ENCODE measurements at places on chromosomes 6 and 20.

DNA sequence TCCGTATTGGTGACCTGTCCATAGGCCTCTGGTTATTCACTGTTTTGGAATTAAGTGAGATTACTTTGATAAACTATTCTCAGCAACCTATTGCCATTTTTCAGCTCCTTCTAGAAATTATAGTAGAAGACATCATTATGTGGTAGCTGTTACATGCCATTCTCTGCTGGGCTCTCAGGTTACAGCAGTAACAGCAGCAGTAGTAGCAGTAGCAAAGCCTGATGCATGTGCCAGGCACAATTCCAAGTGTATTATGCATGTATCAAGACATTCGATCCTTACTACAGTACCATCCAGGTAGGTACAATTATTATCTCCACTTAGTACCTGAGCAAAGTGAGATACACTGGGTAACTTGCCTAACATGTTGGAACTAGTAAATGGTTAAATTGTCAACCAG, 74.3 kb downstream of the RPS12 start:
- DNase-seq = no peak

- no peak for DNase-seq
These were observed 118.1 kb downstream of the TRDN start for GRCh38 chr6:123518441-123519188.

DNA sequence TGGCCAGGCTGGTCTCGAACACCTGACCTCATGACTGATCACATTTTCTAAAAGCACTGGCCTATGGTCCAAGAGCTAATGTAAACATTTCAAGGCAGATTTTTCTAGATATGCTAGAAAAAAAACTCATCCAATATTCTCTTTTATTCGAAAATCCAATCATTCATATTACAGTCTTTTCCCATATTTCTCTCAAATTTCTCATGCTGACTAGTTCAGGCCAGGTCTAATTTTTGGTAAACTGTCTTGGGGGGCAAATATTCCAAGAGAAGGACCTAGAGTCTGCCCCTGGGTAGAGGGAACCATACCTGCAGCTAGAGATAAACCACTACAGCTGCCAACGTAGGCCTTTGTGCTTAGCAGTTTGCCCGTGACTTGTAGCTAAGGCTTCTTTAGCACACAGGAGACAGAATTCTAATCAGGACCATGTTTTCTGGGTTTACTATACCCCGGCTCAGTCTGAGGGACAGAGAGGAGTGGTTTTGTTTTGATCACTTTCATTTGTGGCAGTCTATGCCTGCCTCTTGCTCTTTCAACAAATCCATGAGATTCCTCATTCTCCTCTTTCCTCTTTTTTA, 71.8 kb upstream of the CITED2 start:
- DNase-seq = no peak

- peak; percentile 64 for DNase-seq
These were observed 392.7 kb upstream of the MAN1A1 start for GRCh38 chr6:119742188-119742803.

- no peak for DNase-seq
These were observed 99.5 kb upstream of the ZFP64 start for GRCh38 chr20:52291109-52291508.

DNA sequence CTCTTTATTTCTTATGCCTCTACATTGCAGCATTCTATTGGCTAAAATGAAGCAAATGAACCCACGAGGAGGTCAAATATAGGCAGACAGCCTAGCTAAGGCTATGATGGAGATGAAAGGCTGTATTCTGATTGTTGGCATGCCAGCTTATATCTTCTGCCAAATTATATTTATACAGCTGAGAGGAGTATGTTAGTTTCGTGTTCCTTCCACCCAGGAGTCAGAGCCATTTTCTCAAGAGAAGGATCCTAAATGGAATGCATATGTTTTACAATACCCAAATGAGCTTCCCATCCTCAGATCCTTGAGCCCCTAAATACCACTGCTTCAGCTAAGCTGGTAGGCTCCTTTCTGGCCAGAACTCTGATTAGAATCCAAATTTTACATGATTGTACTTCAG, 178.4 kb upstream of the HDDC2 start:
- DNase-seq = no peak

DNA sequence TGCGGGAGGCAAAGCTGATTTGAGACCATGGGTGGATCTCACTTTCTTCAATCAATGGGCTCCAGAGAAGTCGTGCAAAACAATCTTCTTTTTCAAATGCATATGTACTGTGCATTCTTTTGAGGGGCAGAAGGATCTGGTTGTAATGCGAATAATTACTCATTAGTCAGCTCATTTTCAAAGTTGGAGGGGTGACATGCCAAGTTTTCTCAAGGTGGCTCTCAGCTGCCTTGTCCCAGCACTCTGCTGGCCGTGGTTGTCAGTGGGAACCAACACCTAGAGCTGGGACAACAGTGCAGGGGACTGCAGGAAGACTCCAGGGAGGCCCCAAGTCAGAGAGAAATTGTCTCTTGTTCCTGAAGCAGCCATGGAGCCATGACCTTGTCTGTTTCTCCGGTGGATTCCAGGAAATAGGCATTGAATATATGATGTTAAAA, 25.3 kb downstream of the MYT1 start:
- no peak for DNase-seq

DNA sequence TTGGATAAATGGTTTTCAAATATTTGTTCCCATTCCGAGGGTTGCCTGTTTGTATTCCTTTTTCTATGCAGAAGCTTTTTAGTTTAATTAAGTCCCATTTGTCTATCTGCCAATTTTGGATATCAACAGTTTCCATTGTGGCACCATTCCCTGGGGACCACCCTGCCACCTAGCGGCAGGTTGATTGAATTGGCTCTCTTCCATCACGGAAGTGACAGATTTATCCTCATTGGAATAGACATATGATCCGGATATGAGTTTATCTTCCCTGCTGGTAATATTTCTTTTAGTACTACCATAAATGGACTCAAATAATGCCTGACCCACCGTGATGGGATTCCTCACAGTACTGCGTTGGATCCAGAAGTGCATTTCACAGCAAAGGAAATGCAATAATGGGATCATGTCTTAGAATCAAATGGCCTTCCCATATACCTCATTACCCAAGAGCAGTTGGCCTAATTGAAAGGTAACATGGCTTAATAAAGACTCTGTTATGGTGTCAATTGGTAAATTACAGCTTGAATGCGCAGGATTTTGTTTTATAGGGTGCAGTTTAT, 327.0 kb downstream of the BMP2 start:
- no peak for DNase-seq

- no peak for DNase-seq
These were observed 525.4 kb upstream of the RNF217 start for GRCh38 chr6:124436803-124437202.

- no peak for DNase-seq
These were observed at the start of gene TSHZ2 for GRCh38 chr20:52972190-52972937. TSS of gene TSHZ2 (plus strand) at chr20:52972358. CDS start at chr20:52973294, 936 bp downstream.

DNA sequence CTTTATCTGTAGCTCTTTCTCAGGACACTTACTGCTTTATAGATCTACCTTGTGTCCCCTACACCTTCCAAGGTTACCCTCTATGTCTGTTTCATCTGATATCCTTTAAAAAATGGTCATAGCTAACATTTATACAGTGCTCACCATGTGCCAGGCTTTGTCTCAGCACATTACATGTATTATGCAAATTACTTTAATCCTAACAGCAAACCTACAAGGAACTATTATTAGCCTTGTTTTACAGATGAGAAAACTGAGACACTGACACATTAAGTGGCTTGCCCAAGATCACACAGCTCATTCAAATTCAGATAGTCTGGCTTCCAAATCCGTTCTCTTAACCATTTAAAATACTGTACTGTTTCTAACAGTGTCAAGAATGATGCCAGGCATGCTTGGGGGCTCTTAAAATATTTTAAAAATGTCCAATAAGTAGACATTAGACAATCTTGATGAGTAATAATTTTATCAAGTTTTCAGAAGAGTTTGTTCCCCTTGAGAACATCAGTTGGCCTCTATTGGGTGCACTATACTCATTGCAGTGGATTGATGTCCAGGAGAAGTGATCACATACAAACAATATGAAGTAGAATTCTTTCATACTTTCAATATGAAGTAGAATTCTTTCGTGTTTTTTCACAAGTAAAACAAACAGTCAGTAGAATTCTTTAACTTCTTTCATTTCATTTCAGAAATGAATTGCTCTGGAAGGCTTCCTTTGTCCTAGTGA, 69.6 kb downstream of the DNAH8 start:
- no peak for DNase-seq

DNA sequence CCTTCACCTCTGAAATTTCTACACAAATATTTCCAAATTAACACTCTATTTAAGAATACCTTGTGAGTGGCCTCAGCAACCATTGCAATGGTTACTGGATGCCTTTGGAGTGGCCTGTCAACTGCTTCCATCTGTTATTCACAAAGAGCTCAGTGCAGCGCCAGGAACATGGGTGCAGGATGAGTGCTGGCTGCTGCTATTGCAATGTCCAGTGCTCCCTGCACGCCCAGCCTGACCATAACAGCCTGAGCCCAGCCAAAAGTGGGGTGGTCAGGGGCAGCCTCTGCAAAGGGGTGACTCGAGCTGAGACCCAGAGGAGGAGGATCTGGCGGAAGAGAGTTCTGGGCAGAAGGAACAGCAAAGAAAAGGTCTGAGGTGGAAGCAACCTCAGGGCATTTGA, 18.4 kb downstream of the CASS4 start:
- DNase-seq = no peak

- DNase-seq = no peak
These were observed 414.2 kb upstream of the SPTLC3 start for GRCh38 chr20:12594410-12595088.

DNA sequence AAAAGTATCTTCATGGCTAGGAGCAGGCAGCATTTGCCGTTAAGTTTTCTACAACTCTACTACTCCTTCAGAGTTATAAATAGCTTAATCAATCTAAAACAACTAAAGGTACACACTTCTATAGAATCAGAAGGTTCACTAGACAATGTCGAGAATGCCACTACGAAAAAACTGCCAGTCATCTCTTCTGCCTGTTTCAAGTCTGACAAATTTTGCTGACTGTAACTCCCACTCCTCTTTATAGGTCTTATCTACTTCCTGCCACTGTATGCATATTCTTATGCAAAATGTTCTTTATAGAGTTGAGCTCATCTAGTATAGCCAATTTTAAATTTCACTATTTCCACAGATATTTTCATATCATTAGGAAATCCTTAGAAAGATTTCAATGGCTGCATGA, 160.1 kb downstream of the EYS start:
- no peak for DNase-seq

DNA sequence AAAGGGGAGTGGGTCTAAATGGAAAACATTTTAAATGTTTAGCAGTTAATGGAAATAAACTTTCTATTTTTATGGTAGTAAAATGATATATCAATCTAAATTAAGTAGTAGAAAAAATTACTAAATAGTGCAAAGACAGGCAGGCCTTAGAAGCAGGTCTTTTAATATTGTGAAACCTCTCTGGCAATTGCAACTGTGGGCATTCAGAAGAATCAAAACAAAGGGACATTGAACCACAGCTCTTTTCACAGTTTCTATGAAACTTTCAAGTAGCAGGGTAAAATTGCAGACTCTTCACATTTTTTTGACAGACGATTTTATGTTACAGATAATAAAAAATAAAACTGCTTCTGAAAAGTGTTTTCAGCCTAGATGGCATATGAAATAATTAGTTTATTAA, 533.7 kb downstream of the BCKDHB start:
- no peak for DNase-seq

DNA sequence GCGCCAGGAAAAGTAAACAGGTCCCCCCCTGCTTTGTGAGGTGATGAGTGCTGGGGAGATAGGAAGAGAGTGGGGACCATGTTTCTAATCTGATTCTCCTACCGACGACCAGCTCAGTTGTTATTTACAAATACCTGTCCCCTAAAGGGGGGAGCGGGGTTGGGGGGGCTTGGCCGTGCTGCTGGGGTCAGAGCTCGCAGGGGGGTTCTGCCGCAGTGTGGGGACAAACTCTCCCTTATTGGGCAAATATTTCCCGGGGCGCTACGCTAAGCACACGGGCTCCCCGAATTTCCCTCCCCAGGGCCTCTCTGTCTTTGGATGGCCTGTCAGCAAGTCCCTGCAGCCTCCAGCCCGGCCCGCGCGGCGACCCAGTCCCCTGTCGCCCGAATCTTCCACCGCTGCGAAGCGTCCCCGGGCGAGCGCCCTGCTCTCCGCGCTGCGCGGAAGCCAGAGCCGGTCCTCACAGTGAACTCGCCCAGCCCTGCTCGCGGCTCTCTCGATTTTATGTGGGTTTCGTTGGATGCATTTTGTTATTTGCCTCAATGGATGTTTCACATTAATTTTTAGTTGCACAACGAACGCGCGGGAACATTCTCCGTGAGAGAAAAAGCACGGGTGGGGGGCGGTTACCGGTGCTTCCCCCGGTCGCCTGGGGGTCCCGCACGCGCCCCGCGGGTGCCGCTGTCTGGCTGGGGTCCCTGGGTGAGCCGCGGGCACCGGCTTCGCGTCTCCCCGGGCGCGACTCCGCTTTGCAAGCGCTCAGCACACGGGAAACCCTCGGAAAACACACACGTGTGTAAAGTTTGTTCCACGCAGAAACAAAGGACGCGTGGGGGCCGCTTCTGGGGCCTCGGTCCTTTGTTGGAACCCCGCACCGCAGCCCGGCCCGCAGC, 1.5 kb upstream of the STX16 start:
- DNase-seq = peak; percentile 60

DNA sequence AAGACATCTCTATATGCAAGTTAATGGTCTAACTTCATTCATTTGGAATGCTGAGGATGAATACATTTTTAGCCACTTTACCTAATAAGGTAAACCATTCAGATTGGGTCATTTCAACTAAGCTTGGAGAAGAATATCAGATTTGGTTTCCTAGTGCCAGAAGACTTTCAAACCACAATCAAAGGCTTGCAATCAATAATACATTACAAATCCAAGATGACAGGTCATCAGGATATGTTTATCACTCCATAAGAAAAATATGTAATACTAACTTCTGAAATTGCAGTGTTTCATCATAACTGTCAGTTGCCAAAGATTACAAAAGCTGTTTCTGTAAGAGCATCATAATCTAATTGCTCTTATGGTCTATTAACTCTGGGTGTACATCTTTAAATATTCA, 654.0 kb downstream of the COL12A1 start:
- DNase-seq = no peak

DNA sequence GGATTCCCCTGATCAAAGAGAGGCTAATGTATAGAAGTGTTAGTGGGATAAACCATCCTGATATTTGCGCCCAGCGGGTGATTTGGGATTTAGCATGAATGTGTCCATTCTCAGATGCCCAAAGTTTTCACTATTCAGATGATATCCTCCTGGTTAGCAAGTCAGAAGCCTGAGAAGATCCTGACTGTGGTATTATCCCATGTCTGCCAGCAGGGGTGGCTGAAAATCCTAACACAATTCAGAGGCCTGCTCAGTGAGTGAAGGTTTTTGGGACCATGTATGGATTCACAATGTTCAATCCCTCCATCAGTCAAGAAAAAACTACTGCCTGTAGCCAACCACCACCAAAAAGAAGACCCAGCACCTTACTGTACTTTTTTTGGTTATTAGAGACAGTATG, 34.1 kb upstream of the SPACA1 start:
- no peak for DNase-seq

GRCh38 chr6:119276211-119276610, 73.3 kb downstream of the MAN1A1 start:
- DNase-seq = no peak
